ENCODE measurements at places on chromosomes 13 and 19.

DNA sequence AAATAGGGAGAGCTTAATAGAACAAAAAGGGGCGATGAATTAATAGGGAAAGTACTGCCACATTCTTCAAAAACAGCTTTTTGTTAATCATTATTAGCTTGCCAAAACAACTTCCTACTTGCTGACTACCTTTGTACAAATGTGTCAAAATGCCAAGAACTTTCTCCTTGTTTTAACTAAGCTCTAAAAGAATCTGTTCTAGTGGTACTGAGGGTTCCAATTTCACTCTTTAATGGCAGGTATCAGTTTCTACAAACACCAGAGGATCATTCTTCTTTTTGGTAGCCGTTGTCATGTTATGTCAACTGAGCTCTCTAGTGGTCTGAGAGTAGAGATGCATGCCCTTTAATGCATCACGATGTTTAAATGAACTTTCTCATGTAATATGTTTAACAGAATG lies 29.4 kb upstream of the FBXL3 start:
- no peak for DNase-seq

DNA sequence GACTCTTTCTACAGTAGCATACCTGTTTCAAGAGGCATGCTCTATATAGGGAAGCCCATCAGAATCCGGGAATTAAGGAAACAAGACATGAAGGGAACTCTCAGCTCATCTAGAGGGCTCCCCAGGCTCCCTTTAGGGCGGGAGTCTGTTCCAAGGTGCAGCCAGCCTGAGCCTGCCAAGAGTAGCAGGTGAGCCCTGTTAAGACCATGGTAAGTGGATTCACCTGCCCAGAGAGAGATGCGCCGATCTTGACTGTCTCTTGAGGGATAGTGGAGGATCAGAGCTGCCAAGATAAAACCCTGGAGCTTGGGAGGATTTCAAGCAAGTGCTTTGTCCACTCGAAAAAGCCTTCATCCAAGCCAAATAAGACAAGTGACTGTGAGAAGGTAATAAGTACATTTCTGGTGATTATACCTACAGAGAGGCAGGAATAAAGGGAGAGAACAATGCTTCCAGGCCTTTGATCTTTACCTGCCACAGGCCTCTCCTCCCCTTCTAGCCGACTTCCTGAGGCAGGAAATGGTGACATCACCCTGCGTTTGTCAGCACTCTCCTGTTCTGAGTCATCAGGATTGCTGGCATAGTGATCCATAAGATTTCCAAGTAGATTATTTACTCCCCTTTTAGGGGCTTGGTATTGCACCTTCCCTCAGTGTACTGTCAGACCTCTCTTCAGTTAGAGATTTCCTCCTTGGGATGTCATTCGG lies 31.5 kb downstream of the KLF5 start:
- peak; percentile 8 for DNase-seq

DNA sequence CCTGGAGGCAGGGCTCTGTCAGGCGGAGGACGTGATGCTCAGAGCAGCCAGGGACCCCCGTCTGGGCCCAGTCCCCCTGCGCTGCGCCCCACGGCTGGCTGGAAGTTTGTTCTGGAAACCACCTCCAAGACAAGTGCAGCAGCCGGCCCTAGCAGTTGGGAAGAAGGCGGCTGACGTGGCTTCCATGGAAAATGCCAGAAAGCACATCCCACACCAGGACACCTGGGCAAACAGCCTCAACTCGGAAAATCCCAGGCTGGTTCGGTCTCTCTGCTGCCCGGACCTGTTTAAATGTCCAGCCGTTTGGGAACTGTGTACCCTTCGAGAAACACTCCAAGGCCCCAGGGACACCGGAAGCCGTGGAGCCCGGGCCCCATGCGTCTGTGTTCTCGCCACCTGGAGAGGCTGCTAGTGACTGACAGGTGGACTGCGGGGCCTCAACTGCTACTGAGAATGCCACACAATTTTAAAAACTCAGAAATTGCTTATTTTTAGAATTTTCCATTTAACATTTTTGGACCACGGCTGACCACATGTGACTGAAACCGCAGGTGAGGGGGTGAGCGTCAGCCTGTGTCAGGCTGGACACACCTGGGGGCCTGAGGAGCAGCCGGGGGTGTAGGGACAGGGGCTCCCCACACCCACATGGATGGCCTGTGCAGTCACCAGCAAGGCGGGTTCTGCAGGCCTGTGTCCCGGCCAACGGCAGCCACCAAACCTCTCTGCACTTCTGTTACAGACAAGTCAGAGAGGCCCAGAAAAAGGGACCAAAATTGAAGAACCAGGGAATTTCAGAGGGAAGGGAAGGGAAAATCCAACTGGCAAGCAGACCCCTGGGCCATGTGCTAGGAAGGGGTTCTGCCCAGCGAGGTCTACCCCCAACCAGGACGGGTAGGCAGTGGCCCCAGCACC lies 31.7 kb downstream of the RASA3 start:
- no peak for DNase-seq

- peak; percentile 49 for DNase-seq
Measured at GRCh38 chr19:35935911-35936737, at the start of gene LRFN3. Gene LRFN3, plus strand, starts transcription at chr19:35936374. Its CDS starts 3,052 bp downstream, at chr19:35939426.

GRCh38 chr19:43914051-43914450 lies 21.0 kb downstream of the ZNF45 start:
- no peak for DNase-seq

DNA sequence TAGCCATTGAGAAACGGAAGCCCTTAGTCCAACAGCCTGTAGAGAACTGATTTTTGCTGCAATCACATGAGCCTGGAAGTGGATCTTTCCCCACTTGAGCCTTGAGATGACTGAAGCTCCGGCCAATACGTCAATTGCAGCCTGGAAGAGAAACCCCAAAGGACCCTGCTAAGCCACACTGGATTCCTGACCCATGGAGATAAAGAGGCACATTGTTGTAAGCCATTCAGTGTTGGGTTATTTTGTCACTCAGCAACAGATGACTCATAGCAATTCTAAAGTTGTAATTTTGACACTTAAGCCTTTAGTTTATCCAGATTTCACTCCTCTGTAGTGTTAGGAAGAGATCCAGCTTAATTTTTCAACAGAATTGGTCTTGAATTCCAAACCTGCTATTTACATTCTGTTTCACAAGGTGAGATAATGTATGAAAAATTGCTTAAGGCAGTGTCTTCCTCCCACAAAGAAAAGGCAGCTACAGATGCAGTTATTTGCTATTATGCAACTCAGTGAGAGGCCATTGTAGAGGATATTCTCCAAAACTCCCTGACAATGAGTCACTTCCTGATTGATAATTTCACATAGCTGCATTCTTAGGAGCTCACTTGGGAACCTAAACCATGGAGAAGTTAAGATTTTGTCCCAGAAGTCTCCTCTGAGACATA lies 59.4 kb upstream of the TSHZ3 start:
- DNase-seq: no peak

DNA sequence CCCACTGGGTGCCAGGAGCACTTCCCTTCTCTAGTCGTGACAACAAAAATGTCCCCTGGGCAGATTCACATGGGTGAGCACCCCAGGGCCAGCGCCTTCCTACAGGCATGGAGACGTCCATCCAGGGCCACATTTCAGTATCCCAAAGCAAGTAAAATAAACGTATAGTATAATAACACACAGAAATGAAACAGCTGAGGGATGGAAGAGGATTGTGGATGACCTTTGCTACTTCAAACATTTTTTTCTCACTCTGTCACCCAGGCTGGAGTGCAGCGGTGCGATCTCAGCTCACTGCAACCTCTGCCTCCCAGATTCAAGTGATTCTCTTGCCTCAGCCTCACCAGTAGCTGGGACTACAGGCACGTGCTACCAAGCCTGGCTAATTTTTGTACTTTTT lies 28.2 kb downstream of the CILP2 start:
- DNase-seq: no peak

GRCh38 chr19:28981994-28982393 lies 231.0 kb downstream of the UQCRFS1 start:
- DNase-seq: no peak

- no peak for DNase-seq
Measured at GRCh38 chr19:22634450-22634827, 315 bp downstream of the ZNF492 start.

DNA sequence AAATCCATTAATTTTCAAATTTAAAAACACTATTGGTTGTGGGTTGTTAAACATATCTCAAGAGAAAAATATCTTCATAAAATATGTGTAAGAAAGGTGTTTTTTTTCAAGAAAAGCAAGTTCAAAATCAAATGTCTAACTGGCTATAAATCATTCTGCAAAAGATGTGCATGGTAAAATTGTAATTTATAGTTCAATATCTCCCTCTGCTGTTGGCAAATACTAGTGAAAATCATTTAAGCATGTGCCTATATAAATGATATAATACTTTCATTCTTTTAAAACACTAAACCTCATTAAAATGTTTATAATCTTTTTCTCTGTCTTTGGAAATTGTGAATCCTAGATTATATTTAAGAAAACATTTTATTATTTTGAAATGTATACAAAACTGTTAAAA lies 17.2 kb upstream of the SLITRK6 start:
- no peak for DNase-seq

- peak; percentile 11 for DNase-seq
Measured at GRCh38 chr13:51729866-51730553, 74.0 kb downstream of the DHRS12 start.

DNA sequence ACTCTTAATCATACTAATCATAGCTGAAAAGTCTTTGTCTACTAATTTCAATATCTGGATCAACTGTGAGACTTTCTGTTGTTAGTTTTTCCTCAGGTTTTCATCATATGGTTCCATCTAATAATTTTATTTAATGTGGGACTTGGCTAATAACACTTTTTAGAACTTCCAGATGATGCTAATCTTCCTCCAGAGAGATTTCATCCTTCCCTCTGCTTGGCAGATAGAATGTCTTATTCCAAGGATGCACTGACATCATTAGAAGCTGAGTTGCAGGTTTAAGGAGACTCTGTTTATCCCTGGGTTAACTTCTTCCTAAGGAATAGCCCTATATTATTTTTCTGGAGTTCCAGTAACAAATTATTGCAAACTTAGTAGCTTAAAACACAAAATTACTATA lies 325.6 kb downstream of the COG6 start:
- no peak for DNase-seq

DNA sequence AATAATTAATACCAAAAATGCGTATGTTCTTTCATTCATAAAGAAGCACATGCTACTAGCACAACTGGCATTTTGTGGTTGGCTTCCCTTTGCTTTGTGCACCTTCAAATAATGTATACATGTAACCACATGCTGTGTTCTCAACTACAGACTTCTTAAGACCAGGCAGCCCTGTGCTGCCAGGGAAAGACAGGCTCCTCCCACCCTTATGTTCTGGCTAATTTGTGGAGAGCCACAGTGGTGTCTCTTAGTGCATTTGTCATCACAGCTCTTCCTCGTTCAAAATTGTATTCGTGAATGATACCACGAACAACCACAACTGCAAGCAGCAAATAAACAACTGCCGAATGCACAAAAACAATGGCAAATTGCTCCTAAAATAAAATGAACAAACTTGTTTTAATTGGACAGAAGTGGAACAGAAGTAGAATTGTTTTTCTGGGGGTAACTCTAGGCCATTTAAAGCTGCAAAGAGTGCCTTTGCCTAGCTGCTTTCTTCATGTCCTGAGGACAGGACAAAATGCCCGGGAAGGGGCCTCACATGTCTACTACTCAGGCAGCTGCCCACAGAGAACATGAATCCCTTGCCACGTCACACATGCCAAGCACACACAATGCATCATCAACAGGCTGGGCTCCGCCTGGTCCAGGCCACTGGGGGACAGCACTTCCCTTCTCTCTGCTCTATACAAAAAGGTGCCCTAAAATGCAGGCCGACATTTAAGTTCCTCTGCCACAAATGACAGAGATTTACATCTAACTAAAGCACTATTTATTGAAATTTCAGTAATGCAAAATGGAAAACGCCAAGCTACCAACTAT lies 21.7 kb downstream of the IRS2 start:
- peak; percentile 15 for DNase-seq

- DNase-seq: no peak
Measured at GRCh38 chr13:49784886-49785570, 7.5 kb downstream of the KPNA3 start.

- no peak for DNase-seq
Measured at GRCh38 chr13:93145199-93145598, 81.4 kb upstream of the GPC6 start.

DNA sequence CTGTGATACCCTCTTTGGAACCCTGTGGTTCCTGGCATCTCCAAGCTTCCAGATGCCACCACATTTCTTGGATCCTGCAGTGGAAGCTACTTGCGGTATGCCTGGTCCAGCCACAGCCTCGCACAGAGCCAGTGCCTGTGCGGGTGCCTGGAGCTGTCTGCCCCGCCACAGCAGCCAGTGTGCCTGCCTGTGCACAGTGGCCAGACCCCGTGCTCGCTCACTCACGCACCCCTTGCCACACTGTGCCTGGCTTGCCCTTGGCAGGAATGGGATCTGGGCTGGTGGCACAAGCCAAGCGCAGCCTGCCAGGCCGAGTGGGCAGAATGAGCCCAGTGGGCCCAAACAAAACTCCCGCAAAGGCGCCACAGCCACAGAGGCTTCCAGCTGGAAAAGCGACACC lies 26.2 kb downstream of the POMP start:
- no peak for DNase-seq

- no peak for DNase-seq
Measured at GRCh38 chr19:14561847-14562351, 10.0 kb downstream of the NDUFB7 start.

- DNase-seq: no peak
Measured at GRCh38 chr13:109344552-109345157, 441.7 kb downstream of the IRS2 start.

GRCh38 chr13:88726075-88726474 lies 1054.9 kb downstream of the SLITRK5 start:
- no peak for DNase-seq

DNA sequence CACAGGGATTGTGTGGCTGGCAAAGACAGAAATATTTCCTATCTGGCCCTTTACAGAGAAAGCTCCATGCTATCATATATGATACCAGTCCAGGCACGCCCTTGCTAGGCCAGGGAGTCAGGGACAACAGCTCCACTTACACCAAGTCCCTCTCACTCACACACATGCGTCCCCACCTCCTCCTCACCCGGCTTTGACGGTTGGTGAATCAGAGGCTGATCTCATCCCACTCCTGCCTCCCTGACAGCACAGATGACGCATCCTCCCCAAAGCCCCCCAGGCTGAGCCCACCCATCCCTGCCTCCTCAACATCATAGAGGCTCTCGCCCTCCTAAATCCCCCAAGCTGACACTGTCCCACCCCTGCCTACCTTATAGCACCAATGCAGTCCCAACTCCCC lies 62.7 kb downstream of the F2RL3 start:
- DNase-seq: no peak

GRCh38 chr13:25771641-25772478 lies 280.0 kb downstream of the SHISA2 start:
- DNase-seq: no peak

DNA sequence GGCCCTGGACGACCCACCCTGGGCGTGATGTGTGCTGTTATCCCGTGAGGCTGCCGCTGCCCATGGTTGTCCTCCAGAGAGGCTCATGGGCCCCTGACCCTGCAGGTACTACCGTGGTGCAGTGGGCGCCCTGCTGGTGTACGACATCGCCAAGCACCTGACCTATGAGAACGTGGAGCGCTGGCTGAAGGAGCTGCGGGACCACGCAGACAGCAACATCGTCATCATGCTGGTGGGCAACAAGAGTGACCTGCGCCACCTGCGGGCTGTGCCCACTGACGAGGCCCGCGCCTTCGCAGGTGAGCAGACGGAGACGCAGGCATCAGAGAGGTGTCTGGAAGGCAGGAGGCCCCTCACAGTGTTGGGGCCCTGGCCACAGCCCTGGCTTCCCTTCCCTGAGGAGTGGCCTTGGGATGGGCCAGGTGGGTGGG lies 11.1 kb upstream of the MARCHF2 start:
- no peak for DNase-seq
